Occipital lobe (tissue), 3 donors: ENCODE measurements at places on chromosomes 12 and 14. TPM values are rescaled to one million over a fixed set of nuclear protein-coding genes. Genes with fewer than 3 reads are reported as not detected.

The PARPBP gene
- 5.5 TPM for total RNA-seq

The ZC3H14 gene
- total RNA-seq, result 80.6 TPM

The CELA1 gene
- not detected for total RNA-seq

The HHIPL1 gene
- total RNA-seq, result 6.4 TPM

The GPR65 gene
- total RNA-seq, result 0.47 TPM

The FIGNL2 gene
- total RNA-seq, result 0.47 TPM

The ANG gene
- total RNA-seq, result 0.16 TPM

The RCOR1 gene
- 13.1 TPM for total RNA-seq

The RACGAP1 gene
- total RNA-seq, result 22.0 TPM

The KRT75 gene
- total RNA-seq, result not detected

The RPS6KA5 gene
- 11.2 TPM for total RNA-seq

The DDX23 gene
- 48.8 TPM for total RNA-seq

The IL22 gene
- not detected for total RNA-seq

The RIN3 gene
- 1.4 TPM for total RNA-seq

The EAPP gene
- total RNA-seq, result 75.0 TPM

The FOXN4 gene
- 0.16 TPM for total RNA-seq

The CLEC1A gene
- 0.62 TPM for total RNA-seq

The OR4K1 gene
- total RNA-seq, result not detected

The SLC8B1 gene
- total RNA-seq, result 5.0 TPM

The NR1H4 gene
- total RNA-seq, result not detected

The LARP4 gene
- 147 TPM for total RNA-seq

The KRT73 gene
- total RNA-seq, result not detected

The IQSEC3 gene
- total RNA-seq, result 4.5 TPM

The RNASE3 gene
- total RNA-seq, result not detected

The LRTM2 gene
- total RNA-seq, result 4.5 TPM

The LRRIQ1 gene
- 7.0 TPM for total RNA-seq

The TTC6 gene
- 0.62 TPM for total RNA-seq

The KRT77 gene
- not detected for total RNA-seq

The OTX2 gene
- not detected for total RNA-seq

The ACVRL1 gene
- total RNA-seq, result 11.5 TPM

The USP44 gene
- total RNA-seq, result 3.6 TPM

The VTI1B gene
- 42.3 TPM for total RNA-seq

The LHX5 gene
- total RNA-seq, result not detected

The ORAI1 gene
- total RNA-seq, result 1.9 TPM

The CLBA1 gene
- total RNA-seq, result 10.1 TPM

The SERPINA12 gene
- not detected for total RNA-seq

The PUS7L gene
- total RNA-seq, result 41.0 TPM

The NKX2-1 gene
- 0.31 TPM for total RNA-seq

The RHOJ gene
- total RNA-seq, result 2.3 TPM

The ACOT4 gene
- 1.7 TPM for total RNA-seq

The PGF gene
- total RNA-seq, result 2.0 TPM

The WNT5B gene
- total RNA-seq, result 30.7 TPM

The TC2N gene
- 22.8 TPM for total RNA-seq

The TMEM119 gene
- 2.2 TPM for total RNA-seq

The KLRF1 gene
- total RNA-seq, result 0.47 TPM

The COCH gene
- total RNA-seq, result 39.1 TPM

The DCD gene
- total RNA-seq, result not detected

The DPPA3 gene
- total RNA-seq, result not detected

The C3AR1 gene
- 3.1 TPM for total RNA-seq

The CLMN gene
- 0.78 TPM for total RNA-seq

The TEX52 gene
- total RNA-seq, result not detected

The RD3L gene
- total RNA-seq, result not detected

The PTCSC3 gene
- not detected for total RNA-seq

The KRT4 gene
- total RNA-seq, result 0.94 TPM
